ENCODE measurements at places on chromosomes 11 and 22. TPM values are rescaled to one million over a fixed set of nuclear protein-coding genes. Genes with fewer than 3 reads are reported as not detected.

DNA sequence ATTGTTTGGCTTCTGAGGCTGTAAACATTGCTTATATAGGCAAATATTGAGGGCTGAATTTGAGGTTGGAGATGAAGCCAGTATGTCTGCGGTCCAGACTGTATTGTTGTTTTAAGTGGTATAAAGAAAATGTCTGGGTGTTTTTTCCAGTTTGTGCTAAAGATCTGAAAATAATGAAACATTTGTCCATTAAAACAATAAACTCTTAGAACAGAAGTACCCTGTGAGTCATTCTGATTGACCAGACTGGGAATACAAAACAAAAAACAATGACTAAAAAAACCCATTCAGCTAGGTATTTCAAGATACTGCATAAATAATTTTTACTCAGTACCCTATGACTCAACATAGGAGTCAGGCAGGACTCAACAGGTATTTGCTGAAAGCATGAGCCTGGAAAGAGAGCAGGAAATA lies 20.4 kb downstream of the ALKBH8 start:
- H3K27me3 ChIP-seq, result no peaks in the 10 kb centered on the region
- H3K27ac ChIP-seq, result no peak overlapping the region
- H3K36me3 ChIP-seq, result peaks cover 2% of the 10 kb centered on the region
- H3K4me3 ChIP-seq, result no peak overlapping the region

Gene MMP3
- total RNA-seq, result 0.22 TPM

- H3K4me3 ChIP-seq, result no peak overlapping the region
- peaks cover 3% of the 10 kb centered on the region for H3K4me1 ChIP-seq
- peaks cover 2% of the 10 kb centered on the region for H3K27me3 ChIP-seq
- H3K36me3 ChIP-seq, result no peaks in the 10 kb centered on the region
- H3K27ac ChIP-seq, result no peak overlapping the region
These were observed 58.9 kb downstream of the MYEOV start for GRCh38 chr11:69352715-69353319.

DNA sequence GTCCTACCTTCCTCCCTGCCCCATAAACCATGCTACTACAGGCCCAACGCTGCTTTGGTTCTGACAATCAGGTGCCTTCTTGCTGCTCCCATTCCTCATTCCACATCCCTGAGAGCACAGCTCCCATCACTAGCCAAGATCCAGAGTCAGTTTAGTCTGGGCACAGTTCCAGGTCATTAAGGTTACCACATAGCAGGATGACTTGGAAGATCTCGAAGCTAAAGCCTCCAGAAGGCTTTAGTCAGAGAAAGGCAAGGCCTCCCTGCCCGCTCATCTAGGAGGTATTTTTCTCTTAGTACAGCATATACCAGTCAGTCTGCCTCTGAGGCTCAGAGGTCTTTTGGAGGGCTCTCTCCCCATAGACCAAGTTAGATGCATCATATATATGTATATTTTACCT lies 30.3 kb downstream of the TRIM66 start:
- no peak overlapping the region for H3K4me3 ChIP-seq
- H3K27ac ChIP-seq, result no peak overlapping the region
- H3K4me1 ChIP-seq, result no peaks in the 10 kb centered on the region
- peaks cover 4% of the 10 kb centered on the region for H3K36me3 ChIP-seq

DNA sequence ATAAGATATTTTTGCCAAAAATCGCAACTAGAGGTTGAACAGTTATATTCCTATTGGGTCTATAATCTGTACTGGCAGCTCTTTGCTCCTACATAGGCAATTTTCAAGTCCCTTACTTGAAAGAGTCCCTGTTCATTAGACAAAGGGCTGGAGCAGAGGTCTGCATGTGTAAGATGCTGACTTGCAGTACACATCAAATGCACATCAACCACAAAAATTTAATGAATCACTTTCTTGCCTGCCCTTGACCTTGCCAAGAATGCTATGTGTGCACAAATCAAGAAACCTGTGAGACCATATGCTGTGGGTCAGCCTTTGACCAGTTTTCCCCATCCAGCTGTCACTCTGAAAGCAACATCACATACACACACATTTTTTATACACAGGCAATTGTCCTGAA lies 661.5 kb downstream of the LRRC4C start:
- DNase-seq, result no peak
- no peak overlapping the region for H3K4me3 ChIP-seq

DNA sequence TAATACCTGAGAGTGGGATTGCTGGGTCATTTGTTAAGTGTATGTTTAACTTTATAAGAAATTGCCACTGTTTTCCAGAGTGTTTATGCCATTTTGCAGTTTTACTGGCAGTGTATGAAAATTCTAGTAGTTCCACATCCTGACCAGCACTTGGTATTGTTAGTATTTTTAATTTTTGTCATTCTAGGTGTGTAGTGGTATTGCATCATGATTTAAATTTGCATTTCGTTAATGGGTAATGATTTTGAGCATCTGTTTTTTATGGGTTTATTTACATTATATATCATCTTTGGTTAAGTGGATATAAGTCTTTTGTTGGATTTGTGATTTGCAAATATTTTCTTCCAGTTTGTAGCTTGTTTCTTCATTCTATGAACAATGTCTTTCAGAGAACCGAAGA lies 34.7 kb downstream of the PDE3B start:
- H3K27ac ChIP-seq, result no peak overlapping the region
- no peak overlapping the region for H3K4me3 ChIP-seq
- no peaks in the 10 kb centered on the region for H3K4me1 ChIP-seq
- no peak for DNase-seq

GRCh38 chr11:19727246-19727645 lies 14.6 kb downstream of the NAV2 start:
- H3K27ac ChIP-seq, result no peak overlapping the region
- DNase-seq, result peak; percentile 42
- peaks cover 7% of the 10 kb centered on the region for H3K27me3 ChIP-seq
- H3K4me3 ChIP-seq, result no peak overlapping the region
- no peaks in the 10 kb centered on the region for H3K36me3 ChIP-seq

- H3K27ac ChIP-seq, result no peak overlapping the region
- no peaks in the 10 kb centered on the region for H3K4me1 ChIP-seq
- H3K4me3 ChIP-seq, result no peak overlapping the region
- no peak for DNase-seq
- H3K36me3 ChIP-seq, result peaks cover 2% of the 10 kb centered on the region
- no peaks in the 10 kb centered on the region for H3K27me3 ChIP-seq
These were observed 73.1 kb downstream of the ARHGAP32 start for GRCh38 chr11:129119036-129119435.

GRCh38 chr22:41976961-41977566 lies 7.8 kb downstream of the SEPTIN3 start:
- DNase-seq, result no peak
- peaks cover 9% of the 10 kb centered on the region for H3K4me1 ChIP-seq
- peak overlapping the region; percentile 24 for H3K4me3 ChIP-seq

Gene GLB1L3
- total RNA-seq, result not detected

Gene NAALAD2
- 5.5 TPM for total RNA-seq

GRCh38 chr22:27452245-27452644 lies 349.3 kb downstream of the MN1 start:
- H3K4me1 ChIP-seq, result no peaks in the 10 kb centered on the region
- H3K27me3 ChIP-seq, result peaks cover 28% of the 10 kb centered on the region
- no peak overlapping the region for H3K4me3 ChIP-seq
- no peaks in the 10 kb centered on the region for H3K36me3 ChIP-seq

Gene CLDN5
- total RNA-seq, result 50.8 TPM

DNA sequence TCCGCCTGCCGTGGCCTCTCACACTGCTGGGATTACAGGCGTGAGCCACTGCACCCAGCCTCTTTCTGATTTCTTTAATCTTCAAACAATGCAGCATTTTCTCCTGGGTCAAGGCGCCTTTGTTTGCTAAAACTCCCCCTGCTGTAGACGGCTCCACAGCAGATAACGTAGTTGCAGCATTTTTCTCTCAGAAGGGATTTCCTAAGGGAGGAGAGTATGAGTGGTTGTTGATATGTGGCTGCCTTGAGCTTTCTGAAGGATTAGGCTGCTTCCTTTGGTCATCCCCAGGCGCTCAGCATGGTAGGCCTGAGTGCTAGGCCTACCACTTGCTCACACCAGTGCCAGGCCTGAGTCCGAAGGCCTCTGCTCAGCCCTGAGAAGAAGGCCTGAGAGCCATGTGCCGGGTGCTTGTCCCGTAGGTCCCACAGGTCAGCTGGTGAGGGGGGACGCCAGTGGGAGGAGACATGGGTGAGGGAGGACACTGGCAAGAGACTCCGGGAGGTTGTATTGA lies 18.1 kb downstream of the SMARCB1 start:
- no peak overlapping the region for H3K4me3 ChIP-seq
- no peak overlapping the region for H3K27ac ChIP-seq
- H3K27me3 ChIP-seq, result no peaks in the 10 kb centered on the region
- no peak for DNase-seq
- no peaks in the 10 kb centered on the region for H3K4me1 ChIP-seq

DNA sequence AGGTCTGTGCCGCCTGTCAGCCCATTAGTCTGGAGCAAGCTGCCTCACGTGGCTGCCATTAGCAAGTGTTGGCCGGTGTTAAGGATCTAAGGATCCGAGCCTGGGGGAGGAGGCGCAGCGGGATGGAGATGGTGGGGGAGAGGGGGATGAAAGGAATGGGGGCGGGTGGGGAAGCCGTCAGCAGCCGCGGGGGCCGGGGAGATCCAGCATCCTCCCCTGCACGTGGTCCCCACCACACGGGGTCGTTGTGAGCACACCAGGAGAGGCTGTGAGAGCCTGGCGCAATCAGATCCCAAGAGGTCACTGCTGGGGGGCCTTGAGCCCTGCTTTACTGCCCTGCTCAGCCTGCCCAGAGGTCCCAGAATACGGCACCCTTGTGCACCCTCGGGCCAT lies 7.3 kb downstream of the CABP7 start:
- no peak overlapping the region for H3K27ac ChIP-seq
- H3K4me1 ChIP-seq, result no peaks in the 10 kb centered on the region
- DNase-seq, result peak; percentile 25
- H3K4me3 ChIP-seq, result no peak overlapping the region
- H3K36me3 ChIP-seq, result peaks cover 16% of the 10 kb centered on the region

DNA sequence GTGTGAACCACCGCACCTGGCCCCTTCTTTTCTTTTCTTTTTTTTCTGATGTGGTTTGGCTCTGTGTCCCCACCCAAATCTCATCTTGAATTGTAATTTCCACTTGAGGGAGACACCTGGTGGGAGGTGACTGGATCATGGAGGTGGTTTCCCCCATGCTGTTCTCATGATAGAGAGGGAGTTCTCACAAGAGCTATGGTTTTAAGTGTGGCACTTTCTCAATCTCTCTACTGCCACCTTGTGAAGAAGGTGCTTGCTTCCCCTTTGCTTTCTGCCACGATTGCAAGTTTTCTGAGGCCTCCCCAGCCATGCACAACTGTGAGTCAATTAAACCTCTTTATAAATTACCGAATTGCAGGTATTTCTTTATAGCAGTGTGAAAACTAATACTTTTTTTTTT lies 4.9 kb upstream of the TCN2 start:
- H3K27me3 ChIP-seq, result no peaks in the 10 kb centered on the region
- H3K27ac ChIP-seq, result no peak overlapping the region
- DNase-seq, result no peak
- no peak overlapping the region for H3K4me3 ChIP-seq
- H3K36me3 ChIP-seq, result no peaks in the 10 kb centered on the region

GRCh38 chr11:31160504-31161422 lies 208.8 kb downstream of the DCDC1 start:
- H3K36me3 ChIP-seq, result no peaks in the 10 kb centered on the region
- no peaks in the 10 kb centered on the region for H3K27me3 ChIP-seq
- no peak overlapping the region for H3K4me3 ChIP-seq
- H3K4me1 ChIP-seq, result no peaks in the 10 kb centered on the region

Gene RNF214
- 11.0 TPM for total RNA-seq

- H3K4me3 ChIP-seq, result no peak within 1 kb of the TSS
- H3K4me1 ChIP-seq, result no peaks in the 10 kb centered on the region
- H3K36me3 ChIP-seq, result no peaks in the 10 kb centered on the region
- peak within 1 kb of the TSS; percentile 7 for H3K27ac ChIP-seq
- no peaks in the 10 kb centered on the region for H3K27me3 ChIP-seq
- DNase-seq, result peak; percentile 35
These were observed at the start of gene TMPRSS5 for GRCh38 chr11:113705871-113706655. TSS of gene TMPRSS5 (minus strand) at chr11:113706308. CDS start at chr11:113706224, 84 bp downstream.

Gene CRYBB1
- 1.2 TPM for total RNA-seq

Gene H19
- total RNA-seq, result 11,782 TPM

Data from muscle of leg (tissue), 16 donors.